Activated CD8-positive, alpha-beta T cell treated with anti-CD3 and anti-CD28 coated beads for 36 hours (primary cell): ENCODE measurements at places on chromosomes 5 and 9. TPM values are rescaled to one million over a fixed set of nuclear protein-coding genes. Genes with fewer than 3 reads are reported as not detected.
A peak's percentile ranks its signal among the peaks of the same experiment; 100 is the strongest.

DNA sequence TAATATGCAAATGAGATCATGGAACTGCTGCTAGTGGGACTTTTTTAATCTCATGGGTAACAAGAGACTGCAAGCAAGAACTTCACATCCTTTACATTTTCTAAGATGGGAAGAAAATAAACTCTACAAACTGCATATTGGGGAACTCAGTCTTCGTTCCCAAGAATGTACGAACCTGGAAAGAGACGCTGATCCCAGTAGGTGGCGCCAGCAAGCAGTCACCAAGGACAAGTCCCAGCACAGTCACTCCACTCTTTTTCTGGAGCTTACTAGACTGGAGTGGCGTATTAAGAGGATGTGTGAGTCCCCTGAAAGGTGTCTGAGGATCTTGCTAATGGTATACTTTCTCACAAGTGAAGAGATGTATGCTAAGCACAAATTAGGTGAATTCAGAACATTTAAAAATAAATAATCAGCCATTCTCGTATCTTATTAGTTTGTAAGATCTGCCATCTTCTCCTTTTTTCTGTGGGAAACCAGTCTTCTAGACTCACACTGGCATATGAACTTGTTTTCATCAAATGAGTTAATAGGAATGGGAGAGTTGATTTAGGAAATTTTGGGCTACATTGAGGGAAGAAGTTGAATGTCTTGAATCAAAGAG is 16.0 kb upstream of the PUM3 start:
- no peak overlapping the region for H3K27ac ChIP-seq
- peaks cover 4% of the 10 kb centered on the region for H3K4me1 ChIP-seq
- peaks cover 19% of the 10 kb centered on the region for H3K27me3 ChIP-seq
- no peaks in the 10 kb centered on the region for H3K36me3 ChIP-seq
- H3K4me3 ChIP-seq = no peak overlapping the region
- DNase-seq = peak; percentile 71

The ASPN gene
- not detected for total RNA-seq

DNA sequence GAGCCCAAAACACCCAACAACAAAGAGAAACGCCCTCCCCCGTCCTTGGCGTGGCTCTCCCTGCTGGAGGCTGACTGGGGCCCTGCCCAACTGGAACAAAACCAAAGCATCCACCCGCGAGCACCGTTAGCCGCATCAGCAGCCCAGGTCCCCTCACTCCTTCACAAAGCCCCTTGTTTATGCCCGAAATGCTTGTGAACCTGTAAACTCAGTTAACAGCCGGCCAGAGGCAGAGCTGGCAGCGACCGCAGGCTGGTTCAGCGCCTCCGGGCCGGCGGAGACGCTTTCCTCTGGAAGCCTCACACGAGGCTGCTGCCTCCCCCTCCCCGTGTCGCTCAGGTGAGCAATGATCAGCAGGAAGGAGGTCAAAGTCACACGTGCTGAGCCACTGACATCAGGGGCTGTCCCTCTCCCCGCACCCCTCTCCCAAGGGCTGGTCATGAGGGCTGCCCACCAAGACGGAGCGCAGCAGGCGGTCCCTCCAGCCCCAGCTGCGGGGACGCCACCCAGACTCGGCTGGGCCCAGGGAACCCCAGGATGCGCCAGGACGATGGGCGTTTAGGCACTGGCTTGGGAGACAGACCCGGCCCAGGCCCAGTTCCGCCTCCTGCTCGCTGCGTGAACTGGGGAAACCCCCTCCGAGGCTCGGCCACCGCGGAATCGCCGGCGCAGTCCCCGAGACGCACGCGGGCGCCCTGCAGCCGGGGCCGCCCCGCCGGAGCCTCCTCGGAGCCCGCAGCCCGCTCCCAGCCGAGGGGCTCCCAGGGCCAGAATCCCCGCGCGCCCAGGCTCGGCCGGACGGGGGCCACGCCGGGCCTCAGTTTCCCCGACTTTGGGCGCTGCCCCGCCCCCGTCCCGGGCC is 563 bp downstream of the SNAPC4 start:
- peak overlapping the region; percentile 87 for H3K4me3 ChIP-seq
- peaks cover 57% of the 10 kb centered on the region for H3K36me3 ChIP-seq
- peak; percentile 48 for DNase-seq
- peak overlapping the region; percentile 79 for H3K27ac ChIP-seq

DNA sequence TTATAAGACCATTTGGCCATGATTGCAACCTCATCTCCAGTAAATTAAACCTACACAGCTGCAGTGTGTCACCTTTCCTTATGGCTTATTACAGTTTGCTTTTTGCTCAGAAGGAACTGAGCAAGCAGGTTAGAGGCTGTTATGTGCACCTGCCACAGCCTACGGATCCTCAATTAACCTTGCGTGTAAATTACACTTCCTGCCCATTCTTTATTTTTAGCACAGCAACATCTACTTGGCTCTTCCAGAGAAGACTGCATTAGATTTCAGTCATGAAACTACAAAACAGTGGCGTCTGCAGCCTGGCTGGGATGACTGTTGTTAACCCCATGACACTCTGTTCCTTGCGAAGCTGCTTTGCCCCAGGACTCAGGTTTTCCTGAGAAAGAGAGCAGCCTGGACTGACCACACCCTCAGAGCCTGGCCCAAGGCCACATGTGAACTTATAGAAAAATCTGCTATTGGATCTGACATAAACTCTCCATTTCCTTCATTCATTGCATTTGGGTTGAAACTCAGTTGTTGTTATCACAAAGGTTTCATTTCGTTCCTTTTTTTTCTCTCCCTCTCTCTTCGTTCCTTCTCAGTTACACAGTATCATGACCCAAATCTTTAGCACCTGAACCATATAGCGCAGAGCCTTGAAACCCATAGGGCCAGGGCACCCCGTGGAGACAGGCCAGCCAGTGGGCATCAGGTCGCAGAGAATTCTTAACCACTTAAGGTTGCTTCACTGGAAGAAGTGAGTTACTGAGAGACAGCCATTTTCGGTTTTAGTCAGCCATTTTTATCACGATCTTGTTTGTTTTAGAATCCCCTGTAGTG is 138.6 kb downstream of the PALM2AKAP2 start:
- no peaks in the 10 kb centered on the region for H3K36me3 ChIP-seq
- peaks cover 16% of the 10 kb centered on the region for H3K4me1 ChIP-seq
- H3K27ac ChIP-seq = peak overlapping the region; percentile 89
- peaks cover 5% of the 10 kb centered on the region for H3K27me3 ChIP-seq

The SLC22A4 gene
- 0.74 TPM for total RNA-seq

- no peaks in the 10 kb centered on the region for H3K27me3 ChIP-seq
- H3K4me1 ChIP-seq = no peaks in the 10 kb centered on the region
- H3K36me3 ChIP-seq = no peaks in the 10 kb centered on the region
- no peak for DNase-seq
- H3K4me3 ChIP-seq = no peak overlapping the region
These were observed 1696.0 kb upstream of the CDH9 start for GRCh38 chr5:28734396-28734795.

The CKMT2 gene
- not detected for total RNA-seq

GRCh38 chr9:113755433-113755832 is 120.7 kb upstream of the ZNF618 start:
- H3K36me3 ChIP-seq = no peaks in the 10 kb centered on the region
- no peak for DNase-seq
- H3K4me3 ChIP-seq = no peak overlapping the region

The PCDHGA2 gene
- total RNA-seq = not detected

- H3K4me3 ChIP-seq = no peak overlapping the region
- DNase-seq = no peak
- H3K36me3 ChIP-seq = no peaks in the 10 kb centered on the region
- H3K27me3 ChIP-seq = no peaks in the 10 kb centered on the region
- no peak overlapping the region for H3K27ac ChIP-seq
- no peaks in the 10 kb centered on the region for H3K4me1 ChIP-seq
These were observed 379.8 kb downstream of the TRIM36 start for GRCh38 chr5:114789773-114790402.

The SPINK13 gene
- total RNA-seq = not detected

GRCh38 chr5:181221105-181221791 is 1.8 kb upstream of the TRIM41 start:
- peak overlapping the region; percentile 97 for H3K27ac ChIP-seq
- H3K4me1 ChIP-seq = peaks cover 56% of the 10 kb centered on the region
- H3K36me3 ChIP-seq = peaks cover 18% of the 10 kb centered on the region
- DNase-seq = peak; percentile 85
- peaks cover 5% of the 10 kb centered on the region for H3K27me3 ChIP-seq

- no peak overlapping the region for H3K27ac ChIP-seq
- peaks cover 7% of the 10 kb centered on the region for H3K4me1 ChIP-seq
- H3K4me3 ChIP-seq = no peak overlapping the region
- DNase-seq = no peak
- peaks cover 7% of the 10 kb centered on the region for H3K36me3 ChIP-seq
- H3K27me3 ChIP-seq = no peaks in the 10 kb centered on the region
These were observed 98.6 kb downstream of the AOPEP start for GRCh38 chr9:94824913-94825610.
